ENCODE measurements at places on chromosomes 3 and 15.

GRCh38 chr3:81521855-81522254 is 239.6 kb downstream of the GBE1 start:
- no peak for DNase-seq

DNA sequence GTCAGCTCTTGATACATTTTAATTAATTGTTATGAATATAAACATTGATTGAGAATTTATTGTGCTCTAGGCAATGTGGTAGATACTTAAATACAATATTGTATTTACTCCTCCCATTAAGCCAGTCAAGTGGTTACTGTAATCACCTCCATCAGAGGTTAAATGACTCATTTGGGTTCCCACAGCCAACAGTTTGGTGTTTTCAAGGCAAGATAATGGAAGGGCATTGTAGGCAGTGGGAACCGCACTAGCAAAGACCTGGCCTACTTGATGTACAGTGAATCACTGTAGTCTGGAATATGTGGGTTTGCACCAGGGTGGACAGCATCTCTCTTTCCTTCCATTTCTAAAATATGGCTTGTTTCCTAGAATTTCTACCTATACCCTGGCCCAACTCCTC is 127.4 kb downstream of the EDEM1 start:
- DNase-seq, result no peak

- no peak for DNase-seq
Measured at GRCh38 chr3:135165260-135165659, 370.2 kb downstream of the EPHB1 start.

GRCh38 chr3:52268036-52268435 is 10.4 kb downstream of the WDR82 start:
- DNase-seq, result no peak

DNA sequence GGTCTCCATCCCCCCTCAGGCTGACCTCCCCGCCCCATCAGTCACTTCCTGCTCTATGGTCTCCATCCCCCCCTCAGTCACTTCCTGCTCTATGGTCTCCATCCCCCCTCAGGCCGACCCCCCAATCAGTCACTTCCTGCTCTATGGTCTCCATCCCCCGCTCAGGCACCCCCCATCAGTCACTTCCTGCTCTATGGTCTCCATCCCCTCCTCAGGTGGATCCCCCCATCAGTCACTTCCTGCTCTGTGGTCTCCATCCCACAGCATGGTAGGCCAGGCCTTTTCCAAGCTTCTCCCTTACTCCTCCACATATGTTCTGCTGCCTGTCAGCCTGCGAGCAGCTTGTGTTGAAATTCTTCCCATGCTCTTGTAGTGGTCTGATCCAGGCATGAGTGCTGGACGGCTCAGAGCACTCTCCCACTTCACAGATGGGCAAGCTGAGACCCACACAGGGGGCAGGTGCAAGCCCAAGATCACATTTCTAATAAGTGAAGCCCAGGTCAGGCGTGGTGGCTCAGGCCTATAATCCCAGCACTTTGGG is 36.8 kb downstream of the BDH1 start:
- DNase-seq, result no peak

DNA sequence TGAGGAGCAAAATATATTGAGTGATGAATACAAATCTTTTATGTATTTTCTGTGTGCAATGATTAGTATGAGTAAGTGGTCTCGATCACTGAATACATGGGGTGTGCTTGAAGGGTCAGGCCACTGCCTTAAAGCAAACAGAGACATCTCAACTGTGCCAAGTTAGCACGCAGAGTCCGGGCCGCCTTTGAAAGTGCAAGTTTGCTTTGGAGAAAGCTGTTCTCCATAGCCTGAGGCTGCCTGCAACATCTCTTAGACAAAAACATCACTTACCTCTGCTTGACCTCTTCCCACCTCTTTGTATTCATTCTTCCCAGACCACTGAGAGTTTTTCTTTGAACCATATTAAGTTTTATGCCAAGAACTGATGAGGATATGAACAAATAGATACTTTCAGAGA is 267.0 kb downstream of the ZBTB20 start:
- DNase-seq, result no peak

GRCh38 chr15:73333001-73333400 is 35.8 kb downstream of the HCN4 start:
- no peak for DNase-seq

- no peak for DNase-seq
Measured at GRCh38 chr3:6172871-6173642, 687.9 kb upstream of the GRM7 start.

DNA sequence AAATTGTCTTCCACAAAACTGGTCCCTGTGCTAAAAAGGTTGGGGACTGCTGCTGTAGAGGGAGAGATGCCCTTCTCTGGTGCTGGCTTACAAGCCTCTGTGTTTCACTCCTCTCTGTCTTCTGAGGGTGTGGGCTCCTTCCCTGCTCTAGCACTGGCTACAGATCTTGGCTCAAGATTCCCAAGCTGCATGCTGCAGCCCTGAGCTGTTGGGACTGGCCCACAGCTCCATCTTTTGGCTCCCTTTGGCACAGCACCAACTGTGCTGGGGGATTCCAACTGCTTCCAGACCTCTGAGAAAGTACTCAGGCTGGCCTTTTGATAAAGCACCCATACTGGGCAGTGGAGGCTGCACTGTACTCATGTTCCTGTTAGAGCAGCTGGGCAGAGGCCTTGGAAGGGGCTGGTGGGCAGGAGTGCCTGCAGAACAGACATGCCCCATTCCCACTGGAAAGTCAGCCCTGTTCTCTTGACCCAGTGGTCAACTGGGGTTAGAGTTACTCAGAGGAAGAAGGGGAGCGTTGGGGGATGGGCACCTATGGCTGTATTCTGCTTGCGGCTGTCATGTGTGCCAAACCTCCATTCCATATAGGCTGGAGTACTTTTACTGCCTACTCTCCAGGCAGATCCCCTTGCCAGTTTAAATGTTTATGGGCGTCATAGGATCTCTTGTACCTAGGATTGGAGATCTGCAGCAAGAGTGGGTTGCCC is 55.7 kb downstream of the GALK2 start:
- DNase-seq, result no peak

DNA sequence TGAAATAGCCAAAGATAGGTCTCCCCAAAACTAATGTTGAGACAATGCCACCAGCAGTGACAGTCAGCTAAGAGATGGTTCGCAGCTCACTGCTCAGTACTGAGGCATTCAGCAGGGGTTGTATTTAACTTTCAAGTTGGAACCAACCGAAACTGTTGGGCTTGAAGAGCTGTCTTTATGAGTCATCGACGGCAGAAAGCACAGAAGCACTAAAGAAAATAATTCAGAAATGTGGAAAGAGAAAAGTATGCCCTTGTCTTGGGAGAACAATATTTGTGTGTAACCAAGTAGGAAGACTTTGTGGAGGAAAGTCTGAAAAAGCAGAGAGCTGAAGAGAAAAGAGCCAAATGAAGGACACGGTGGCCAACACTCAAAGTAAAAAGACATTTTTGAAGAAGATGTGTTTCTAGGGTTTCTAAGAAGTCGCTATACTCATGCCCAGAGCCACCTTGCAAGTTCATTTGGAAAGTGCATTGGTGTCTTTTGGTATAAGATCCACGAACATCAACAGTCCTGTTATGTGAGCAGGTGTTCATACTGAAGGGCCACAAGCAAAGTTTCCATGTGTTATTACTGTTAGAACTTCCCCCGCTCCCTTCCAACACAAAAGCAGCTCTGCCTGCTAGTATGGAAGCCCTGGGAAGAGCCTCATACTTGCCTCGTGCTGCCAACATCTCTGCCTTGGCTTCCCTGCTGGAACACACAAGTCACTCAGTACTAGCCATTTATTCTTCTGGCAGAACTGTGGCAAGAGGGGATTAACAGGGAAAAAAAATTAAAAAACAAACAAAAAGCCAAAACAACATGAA is 4.1 kb upstream of the RARB start:
- peak; percentile 47 for DNase-seq

DNA sequence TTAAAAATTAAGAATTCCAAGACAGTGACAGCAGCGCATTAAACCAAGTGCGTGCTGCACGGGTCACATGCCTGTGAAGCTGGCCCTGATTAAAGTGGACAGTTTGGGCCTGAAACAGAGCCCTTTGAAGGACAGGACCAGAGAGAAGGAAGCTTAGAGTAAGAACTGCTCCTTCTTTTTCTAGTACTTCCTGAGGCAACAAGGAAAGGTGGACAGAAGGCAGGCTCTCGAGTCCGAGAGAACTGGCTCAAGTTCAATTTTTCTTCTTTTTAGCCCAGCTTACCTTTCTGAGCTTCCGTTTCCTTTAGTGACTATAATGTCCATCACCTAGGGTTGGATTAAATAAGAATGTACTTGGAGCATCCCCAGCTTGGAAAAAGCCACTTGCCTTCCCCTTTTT is 26.9 kb downstream of the ANP32A start:
- no peak for DNase-seq

DNA sequence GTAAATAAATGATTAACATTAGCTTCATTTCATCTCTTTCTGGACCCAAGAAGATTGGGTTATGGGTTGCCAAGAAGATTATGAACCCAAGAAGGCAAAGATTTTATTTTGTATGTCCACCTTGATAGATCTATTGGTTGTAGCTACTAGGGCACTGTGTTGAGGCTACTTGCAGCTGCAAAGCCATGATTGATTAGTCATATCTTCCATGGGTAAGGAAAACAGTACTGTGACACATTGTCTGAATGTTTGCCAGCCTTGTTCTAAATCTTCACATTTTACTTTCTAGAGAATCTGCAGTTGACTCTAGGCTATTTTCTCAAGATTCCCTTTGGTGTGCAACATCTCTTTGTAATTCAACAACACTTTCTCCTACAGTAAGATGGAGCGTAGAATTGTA is 229.2 kb upstream of the KCNH8 start:
- no peak for DNase-seq

DNA sequence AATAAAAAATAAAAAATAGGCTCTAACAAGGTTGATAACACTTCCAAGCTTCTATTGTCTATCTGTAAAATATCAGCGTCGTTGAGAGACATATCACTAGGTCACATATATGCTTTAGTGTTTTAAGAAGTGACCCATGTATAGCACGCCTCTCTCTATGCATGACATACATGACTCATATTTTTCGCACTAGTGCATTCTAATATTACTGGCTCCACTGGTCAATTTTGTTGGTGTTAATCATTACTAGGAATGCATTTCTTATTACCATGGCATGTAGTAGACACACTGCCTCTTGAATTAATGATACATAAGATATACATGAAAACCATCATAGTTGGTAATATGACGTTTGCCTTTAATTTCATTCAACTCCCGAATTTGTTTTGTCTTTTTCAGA is 203.1 kb downstream of the CHL1 start:
- no peak for DNase-seq

DNA sequence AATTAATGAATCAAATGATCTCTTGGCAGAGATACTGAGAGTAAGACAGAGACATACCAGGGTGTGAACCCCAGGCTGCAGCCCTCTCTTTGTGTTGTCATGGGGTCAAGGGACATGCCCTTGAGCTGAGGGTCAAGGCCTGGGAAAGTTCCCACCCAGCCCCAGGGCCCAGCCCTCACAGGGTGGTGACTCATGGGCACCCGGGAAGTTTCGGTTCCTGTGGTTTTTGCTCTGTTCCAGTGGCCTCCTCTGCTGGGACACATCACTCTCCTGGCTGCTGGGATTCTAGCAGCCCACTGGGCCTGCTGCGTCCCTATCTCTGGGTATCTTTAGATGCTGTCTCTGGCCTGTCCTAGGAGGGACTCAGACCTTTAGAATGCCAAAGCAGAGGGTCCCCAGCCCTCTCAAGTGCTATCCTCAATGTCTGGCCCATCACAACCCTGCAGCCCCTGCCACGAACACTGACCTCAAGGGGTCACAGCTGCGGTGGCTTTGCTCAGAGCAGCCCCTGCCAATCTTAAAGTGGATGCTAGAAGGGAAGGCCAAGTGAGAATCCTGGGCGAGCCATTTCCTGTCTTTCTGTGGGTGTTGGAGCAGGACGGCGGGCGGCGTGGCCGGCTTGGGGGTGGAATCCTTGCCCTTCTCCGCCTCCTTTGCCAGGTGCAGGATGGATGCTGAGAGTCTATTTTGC is 148.4 kb upstream of the TLE3 start:
- DNase-seq, result no peak

GRCh38 chr3:89344076-89344475 is 236.7 kb downstream of the EPHA3 start:
- DNase-seq, result no peak

DNA sequence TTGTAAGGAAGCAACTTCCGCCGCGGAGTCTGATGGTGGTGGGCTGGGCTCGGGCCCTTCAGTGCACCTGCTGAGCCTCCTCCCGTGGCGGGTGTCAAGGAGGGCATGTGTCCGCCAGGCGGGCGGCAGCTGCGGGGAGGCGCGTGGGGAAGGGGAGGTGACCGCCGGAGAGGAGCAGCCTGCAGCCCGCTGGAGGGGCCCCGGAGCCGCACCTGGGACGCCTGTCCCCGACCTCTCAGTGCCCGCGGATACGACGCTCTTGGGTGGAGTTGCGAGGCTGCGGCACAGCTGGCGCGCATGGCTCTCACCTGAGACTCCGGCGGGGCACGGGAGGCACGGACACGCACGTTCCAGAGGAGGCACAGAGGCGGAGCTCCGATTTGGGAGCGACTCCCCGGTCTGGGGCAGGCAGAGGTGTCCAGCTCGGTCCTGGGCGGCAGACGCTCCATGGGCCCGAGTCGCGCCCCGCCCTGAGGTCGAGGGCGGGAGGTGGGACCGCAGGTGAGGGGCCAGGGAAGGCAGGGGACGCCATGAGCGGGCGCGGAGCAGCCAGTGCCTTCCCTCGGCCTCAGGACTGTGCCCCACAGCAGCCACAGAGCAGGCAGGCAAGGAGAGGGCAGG is 50.2 kb upstream of the PRR20G start:
- DNase-seq, result no peak

DNA sequence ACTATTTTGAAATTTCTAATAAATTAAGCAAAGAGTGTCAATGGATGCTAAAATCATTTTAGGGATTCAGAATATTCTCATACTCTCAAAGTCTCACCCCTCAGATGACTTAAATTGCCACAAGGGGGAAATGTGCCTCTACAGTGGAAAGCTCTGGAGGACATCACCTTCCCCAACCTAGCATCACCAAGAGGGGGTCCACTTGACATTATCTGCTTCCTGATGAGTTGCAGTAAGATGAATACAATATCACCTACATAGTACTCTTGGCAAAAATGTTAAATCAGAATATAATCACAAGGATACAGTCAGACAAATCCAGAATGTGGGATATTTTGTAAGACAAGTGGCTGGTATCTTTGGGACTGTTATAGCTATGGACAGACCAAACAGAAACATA is 290.1 kb downstream of the MFSD1 start:
- no peak for DNase-seq

DNA sequence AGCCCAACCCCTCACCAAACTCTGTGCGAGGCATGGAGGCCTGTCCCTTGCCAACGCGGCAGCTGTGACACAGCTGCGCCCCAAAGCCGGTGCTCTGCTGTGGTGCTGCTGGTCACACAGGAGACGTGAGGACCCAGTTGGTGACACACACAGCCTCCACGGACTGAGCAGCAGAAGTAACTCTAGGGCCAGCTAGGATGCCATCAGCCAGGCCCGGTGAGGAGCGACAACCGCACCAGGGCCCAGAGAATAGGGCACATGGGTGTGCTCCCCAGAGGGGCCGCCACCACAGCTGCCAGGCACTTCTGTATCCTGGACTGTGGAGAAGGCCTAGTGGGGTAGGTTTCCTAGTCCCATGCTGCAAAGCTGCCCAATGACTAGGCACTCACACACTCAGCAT is 10.7 kb downstream of the ZXDC start:
- DNase-seq, result no peak
